ENCODE measurements at places on chromosomes 6 and 20. TPM values are rescaled to one million over a fixed set of nuclear protein-coding genes. Genes with fewer than 3 reads are reported as not detected.

GRCh38 chr20:14830466-14830865, 493.1 kb upstream of the FLRT3 start:
- no peaks in the 10 kb centered on the region for H3K4me1 ChIP-seq
- no peak overlapping the region for H3K27ac ChIP-seq

- no peak for DNase-seq
- no peak overlapping the region for H3K27ac ChIP-seq
- no peaks in the 10 kb centered on the region for H3K36me3 ChIP-seq
These were observed 236.7 kb downstream of the PAX1 start for GRCh38 chr20:21941941-21942805.

DNA sequence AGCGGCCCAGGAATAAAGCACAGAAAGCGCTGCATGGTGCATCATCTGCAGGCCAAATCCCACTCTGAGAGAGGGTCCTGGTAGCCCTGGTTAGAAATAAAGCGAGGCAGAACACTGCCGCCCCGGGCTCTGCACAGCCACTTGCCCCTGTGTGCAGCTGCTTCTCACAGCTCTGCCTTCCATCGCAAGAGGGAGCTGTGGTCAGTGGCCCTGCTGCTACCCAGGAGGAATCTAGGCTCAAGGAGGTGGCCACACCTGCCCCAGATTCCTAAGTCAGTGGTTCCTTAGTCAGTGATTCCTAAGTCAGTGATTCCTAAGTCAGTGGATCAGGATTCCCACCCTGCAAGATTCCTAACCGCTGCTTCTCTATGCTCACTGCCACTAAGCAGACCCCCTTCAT, 8.8 kb downstream of the CDH4 start:
- no peaks in the 10 kb centered on the region for H3K4me1 ChIP-seq
- H3K27ac ChIP-seq = no peak overlapping the region
- DNase-seq = no peak
- H3K36me3 ChIP-seq = no peaks in the 10 kb centered on the region

Gene GABRR1
- not detected for total RNA-seq

Gene MYCT1
- total RNA-seq = not detected

DNA sequence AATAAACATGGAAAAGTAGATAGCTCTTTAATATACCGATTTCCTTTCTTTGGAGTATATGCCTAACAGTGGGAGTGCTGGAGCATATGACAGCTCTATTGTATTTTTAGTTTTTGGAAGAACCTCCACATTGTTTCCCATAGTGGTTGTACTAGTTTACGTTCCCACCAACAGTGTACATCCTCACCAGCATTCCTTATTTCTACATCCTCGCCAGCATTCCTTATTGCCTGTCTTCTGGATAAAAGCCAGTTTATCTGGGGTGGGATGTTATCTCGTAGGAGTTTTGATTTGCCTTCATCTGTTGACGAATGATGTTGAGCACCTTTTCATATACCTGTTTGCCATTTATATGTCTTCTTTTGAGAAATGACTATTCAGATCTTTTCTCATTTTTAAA, 2.6 kb downstream of the MICA start:
- no peak overlapping the region for H3K4me3 ChIP-seq
- no peaks in the 10 kb centered on the region for H3K27me3 ChIP-seq
- DNase-seq = no peak
- no peak overlapping the region for H3K27ac ChIP-seq
- H3K4me1 ChIP-seq = peaks cover 68% of the 10 kb centered on the region
- peaks cover 31% of the 10 kb centered on the region for H3K36me3 ChIP-seq

Gene BHLHE23
- total RNA-seq = not detected

Gene PGC
- not detected for total RNA-seq

GRCh38 chr20:40690836-40691565, 2.0 kb upstream of the MAFB start:
- peaks cover 90% of the 10 kb centered on the region for H3K27me3 ChIP-seq
- no peak for DNase-seq
- H3K4me1 ChIP-seq = peaks cover 13% of the 10 kb centered on the region
- H3K36me3 ChIP-seq = no peaks in the 10 kb centered on the region
- H3K27ac ChIP-seq = no peak overlapping the region

Gene CGA
- total RNA-seq = not detected

Gene HTR1B
- not detected for total RNA-seq

Gene SPO11
- total RNA-seq = not detected

DNA sequence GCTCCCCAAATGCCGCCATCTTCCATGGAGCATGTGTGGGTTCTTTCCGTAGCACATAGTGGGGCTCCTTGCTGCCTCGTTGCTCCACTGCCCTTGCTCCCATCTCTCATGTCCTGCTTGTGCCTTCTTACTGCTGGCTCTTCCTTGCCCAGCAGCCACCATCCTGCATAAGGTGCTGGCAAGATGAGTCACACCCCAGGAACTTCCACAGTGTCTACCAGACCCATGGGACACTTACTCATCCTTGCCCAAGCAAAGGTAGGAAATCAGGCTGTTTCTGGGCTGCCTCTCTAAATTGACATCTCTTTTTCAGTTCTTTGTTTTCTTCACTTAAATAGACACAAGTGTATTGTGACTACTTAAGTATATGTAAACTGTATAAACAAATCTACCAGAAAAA, 39.4 kb upstream of the RGS17 start:
- H3K27ac ChIP-seq = no peak overlapping the region
- no peaks in the 10 kb centered on the region for H3K36me3 ChIP-seq
- H3K27me3 ChIP-seq = no peaks in the 10 kb centered on the region
- no peaks in the 10 kb centered on the region for H3K4me1 ChIP-seq
- DNase-seq = no peak

DNA sequence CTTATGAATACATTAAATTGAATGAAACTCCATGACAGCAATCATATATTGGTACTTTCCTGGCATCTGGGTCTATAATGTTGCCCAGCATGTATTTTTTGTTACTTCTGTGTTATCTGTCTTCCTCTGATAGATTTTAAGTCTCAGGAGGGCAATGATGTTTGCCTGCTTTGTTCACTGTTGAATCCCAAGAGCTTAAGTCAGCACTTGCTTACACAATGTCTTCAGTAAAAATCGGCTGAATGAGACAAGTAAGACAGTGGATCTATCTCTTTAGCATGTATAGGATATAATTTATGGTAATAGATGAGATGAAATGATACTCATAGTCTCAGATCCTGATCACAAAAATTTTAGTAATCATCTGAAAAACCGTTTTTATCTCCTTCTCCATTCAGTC, 1034.9 kb upstream of the EPHA7 start:
- H3K27ac ChIP-seq = no peak overlapping the region
- no peaks in the 10 kb centered on the region for H3K36me3 ChIP-seq
- no peaks in the 10 kb centered on the region for H3K4me1 ChIP-seq

GRCh38 chr20:38412877-38413577, 22.1 kb downstream of the SNHG17 start:
- H3K36me3 ChIP-seq = peaks cover 46% of the 10 kb centered on the region
- H3K27ac ChIP-seq = no peak overlapping the region
- DNase-seq = no peak

GRCh38 chr6:92114091-92114675, 1305.2 kb downstream of the EPHA7 start:
- H3K36me3 ChIP-seq = no peaks in the 10 kb centered on the region
- DNase-seq = no peak
- no peak overlapping the region for H3K4me3 ChIP-seq
- H3K4me1 ChIP-seq = no peaks in the 10 kb centered on the region

Gene TCF21
- total RNA-seq = not detected

Data from activated CD4-positive, alpha-beta memory T cell treated with anti-CD3 and anti-CD28 coated beads, Interleukin-2, amount 10 ng/mL, durations not matched to agents 7 days and 5 days (primary cell).